HCT116 (cell line): ENCODE measurements at places on chromosomes 12 and 14. TPM values are rescaled to one million over a fixed set of nuclear protein-coding genes. Genes with fewer than 3 reads are reported as not detected.

GRCh38 chr14:106846218-106846617, 1319.8 kb downstream of the TMEM121 start:
- H3K27me3 ChIP-seq: no peaks in the 10 kb centered on the region
- no peak for DNase-seq
- no peak overlapping the region for H3K27ac ChIP-seq
- no peak overlapping the region for H3K4me3 ChIP-seq
- no peaks in the 10 kb centered on the region for H3K4me1 ChIP-seq

DNA sequence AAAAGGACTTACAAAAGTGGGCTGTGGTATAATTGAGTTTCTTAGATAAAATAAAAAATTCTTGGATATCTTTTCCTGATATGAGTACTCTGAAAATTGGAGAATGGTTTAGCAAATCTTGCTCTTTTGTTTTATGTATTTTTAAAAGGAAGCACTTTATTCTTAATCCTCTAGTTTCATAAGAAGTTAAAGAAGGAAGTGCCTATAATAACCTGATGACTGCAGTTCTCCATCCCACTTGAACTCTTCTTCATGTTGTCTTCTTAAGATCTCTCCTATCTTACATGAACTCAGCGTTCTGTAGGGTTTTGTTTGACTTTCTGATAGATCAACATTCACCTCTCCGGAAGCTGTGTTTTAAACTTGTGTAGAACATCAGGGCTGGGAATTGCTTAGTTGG, 271.0 kb downstream of the ERC1 start:
- H3K4me3 ChIP-seq: no peak overlapping the region
- no peaks in the 10 kb centered on the region for H3K4me1 ChIP-seq
- no peaks in the 10 kb centered on the region for H3K27me3 ChIP-seq
- H3K36me3 ChIP-seq: no peaks in the 10 kb centered on the region

GRCh38 chr14:55921511-55921910, 196.7 kb upstream of the PELI2 start:
- H3K36me3 ChIP-seq: no peaks in the 10 kb centered on the region
- no peak for DNase-seq
- no peak overlapping the region for H3K4me3 ChIP-seq
- H3K27me3 ChIP-seq: peaks cover 12% of the 10 kb centered on the region
- no peak overlapping the region for H3K27ac ChIP-seq

DNA sequence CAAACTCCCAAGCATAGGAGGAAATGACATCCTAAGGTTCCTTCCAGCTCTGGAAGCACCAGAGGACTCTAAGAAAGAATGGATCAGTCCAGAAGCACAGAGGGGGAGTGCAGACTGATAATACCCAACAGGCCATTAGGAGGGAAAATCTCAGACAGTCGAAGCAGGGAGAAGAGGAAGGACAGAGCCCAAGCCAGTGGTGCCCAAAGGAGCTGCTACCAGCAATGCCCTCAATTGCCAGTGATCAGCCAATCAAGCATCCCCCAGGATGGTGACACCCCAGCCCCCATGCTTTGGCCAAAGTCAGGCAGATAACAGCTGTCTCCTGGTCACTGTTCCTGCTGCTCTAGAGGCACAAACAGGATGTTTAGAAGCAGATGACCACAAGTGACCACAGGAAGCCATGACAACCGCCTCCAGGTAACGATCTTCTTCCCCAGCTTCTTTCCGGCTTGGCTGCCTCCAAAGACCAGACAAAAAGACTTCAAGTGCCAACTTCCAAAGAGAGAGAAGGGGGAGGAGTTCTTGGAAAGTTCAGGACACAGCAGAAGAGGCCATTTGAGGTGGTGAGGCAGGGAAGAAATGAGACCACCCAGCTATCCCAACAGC, 16.2 kb downstream of the PXN start:
- H3K4me1 ChIP-seq: peaks cover 53% of the 10 kb centered on the region
- no peaks in the 10 kb centered on the region for H3K27me3 ChIP-seq
- H3K4me3 ChIP-seq: no peak overlapping the region
- H3K27ac ChIP-seq: peak overlapping the region; percentile 72
- DNase-seq: no peak

- no peak overlapping the region for H3K27ac ChIP-seq
- no peaks in the 10 kb centered on the region for H3K27me3 ChIP-seq
- H3K4me1 ChIP-seq: no peaks in the 10 kb centered on the region
- no peaks in the 10 kb centered on the region for H3K36me3 ChIP-seq
Measured at GRCh38 chr14:90611501-90611900, 204.7 kb downstream of the TTC7B start.

DNA sequence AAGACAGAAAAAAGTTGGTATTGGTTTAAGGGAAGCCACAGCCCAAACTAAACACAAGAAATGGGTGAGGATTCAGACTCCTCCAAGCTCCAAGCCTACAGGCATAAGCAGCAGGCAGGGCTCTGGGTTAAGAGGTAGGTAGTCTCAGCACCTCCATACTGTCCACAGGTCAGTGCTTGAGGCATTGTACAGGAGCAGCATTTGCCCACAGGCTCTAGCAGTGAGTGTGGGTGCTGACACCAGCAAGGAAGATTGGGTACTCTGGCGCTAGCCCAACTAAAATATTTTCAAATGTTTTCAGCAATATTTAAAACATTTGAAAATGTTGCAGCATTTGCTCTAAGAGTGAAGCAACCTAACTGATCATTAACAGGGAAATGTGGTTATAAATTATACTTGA, 33.1 kb downstream of the FERMT2 start:
- H3K4me3 ChIP-seq: no peak overlapping the region
- no peaks in the 10 kb centered on the region for H3K27me3 ChIP-seq
- DNase-seq: no peak
- no peaks in the 10 kb centered on the region for H3K36me3 ChIP-seq
- peaks cover 6% of the 10 kb centered on the region for H3K4me1 ChIP-seq

DNA sequence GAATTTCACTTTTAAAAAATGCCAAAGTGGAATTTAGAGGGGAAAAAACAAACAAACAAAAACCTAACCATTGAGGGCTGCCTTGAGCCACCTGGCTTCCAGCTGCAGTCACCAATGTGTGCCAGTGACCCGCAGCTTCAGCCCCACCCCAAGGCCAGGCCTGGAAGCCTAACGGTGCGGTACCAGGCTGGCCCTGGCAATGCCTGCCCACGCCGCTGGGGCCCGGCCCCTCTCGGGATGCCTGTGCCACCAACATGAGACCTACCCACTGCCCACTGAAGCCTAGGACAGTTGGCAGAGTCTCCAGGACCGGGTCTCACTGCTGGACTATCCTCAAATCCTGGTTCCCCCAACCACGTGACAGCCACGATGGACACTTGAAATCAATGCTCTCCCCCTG, 96.6 kb downstream of the NCOR2 start:
- DNase-seq: no peak
- H3K27ac ChIP-seq: no peak overlapping the region
- H3K4me1 ChIP-seq: no peaks in the 10 kb centered on the region
- H3K36me3 ChIP-seq: peaks cover 50% of the 10 kb centered on the region
- H3K27me3 ChIP-seq: no peaks in the 10 kb centered on the region

DNA sequence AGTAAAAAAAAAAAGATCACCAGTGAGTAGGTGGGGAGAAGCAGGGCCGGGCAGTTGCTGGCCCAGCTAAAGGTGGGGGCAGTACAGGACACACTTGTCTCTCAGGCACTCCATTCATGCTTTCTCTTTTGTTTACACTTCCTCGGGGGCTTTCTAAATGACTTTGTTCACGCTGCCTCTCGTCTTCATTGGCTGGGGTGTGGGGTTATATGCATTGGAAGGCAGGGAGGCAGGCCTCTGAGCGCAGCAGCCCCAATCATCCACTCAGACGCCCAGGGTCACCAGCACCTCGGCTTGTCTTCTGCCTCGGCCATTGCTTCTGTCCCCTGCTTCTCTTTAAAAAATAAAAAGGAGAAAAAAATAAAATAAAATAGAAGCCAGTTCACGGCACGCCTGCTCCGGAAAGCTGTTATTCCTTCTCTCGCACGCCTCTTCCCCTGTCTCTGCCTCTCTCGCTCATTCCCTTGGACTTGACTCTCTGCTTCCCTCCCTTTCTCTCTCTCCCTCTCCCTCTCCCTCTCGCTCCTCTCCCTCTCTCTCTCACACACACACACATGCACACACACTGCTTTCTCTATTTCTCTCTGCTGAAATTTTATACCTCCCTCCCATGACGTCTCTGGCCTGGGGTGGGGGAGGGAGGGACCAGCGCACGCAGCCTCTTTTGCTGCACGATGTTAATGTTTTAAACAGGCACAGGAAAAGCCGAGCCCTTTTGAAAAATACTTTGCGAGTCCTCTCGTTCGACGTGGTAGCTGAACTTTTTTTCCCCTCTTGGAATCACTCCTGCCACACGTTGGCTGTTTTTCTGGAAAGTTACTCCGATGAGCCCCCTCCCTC, at the start of gene TGFB3:
Gene TGFB3 (minus strand): TSS at position 570 of the 840 bp plus-strand sequence. CDS start 1,102 bp downstream, outside the sequence.
- peak within 1 kb of the TSS; percentile 53 for H3K4me3 ChIP-seq
- H3K27ac ChIP-seq: peak within 1 kb of the TSS; percentile 42; the same call in 1 of the 2 replicates
- no peaks in the 10 kb centered on the region for H3K36me3 ChIP-seq
- peak; percentile 27 for DNase-seq

DNA sequence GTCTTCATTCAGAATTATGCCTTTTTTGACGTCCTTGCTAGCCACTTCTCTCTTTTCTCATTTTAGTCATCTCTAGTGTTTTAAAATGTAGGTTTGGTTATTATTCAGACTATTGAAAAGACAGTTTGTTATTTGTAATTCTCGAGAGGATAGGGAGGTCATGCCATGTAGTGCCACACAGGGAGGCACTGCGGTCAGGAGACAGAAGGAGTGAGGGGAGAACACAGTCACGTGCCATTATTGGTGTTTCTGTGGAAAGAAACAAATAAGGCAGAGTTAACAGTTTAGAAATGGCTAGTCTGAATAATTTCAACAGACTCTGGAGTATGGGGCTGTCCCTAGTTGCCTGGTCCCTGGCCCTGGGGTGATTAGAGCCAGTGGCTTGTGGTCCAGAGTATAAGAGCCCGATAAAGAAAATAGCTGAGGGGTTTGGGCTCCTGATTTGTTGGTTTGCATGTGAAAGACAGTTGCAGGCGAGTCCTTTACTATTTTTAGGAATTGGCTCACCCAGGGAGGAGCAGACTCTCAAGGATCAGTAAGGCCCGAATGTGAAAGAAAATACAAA, 278.1 kb upstream of the SEL1L start:
- no peaks in the 10 kb centered on the region for H3K36me3 ChIP-seq
- no peak overlapping the region for H3K27ac ChIP-seq
- H3K4me3 ChIP-seq: no peak overlapping the region
- no peaks in the 10 kb centered on the region for H3K4me1 ChIP-seq

DNA sequence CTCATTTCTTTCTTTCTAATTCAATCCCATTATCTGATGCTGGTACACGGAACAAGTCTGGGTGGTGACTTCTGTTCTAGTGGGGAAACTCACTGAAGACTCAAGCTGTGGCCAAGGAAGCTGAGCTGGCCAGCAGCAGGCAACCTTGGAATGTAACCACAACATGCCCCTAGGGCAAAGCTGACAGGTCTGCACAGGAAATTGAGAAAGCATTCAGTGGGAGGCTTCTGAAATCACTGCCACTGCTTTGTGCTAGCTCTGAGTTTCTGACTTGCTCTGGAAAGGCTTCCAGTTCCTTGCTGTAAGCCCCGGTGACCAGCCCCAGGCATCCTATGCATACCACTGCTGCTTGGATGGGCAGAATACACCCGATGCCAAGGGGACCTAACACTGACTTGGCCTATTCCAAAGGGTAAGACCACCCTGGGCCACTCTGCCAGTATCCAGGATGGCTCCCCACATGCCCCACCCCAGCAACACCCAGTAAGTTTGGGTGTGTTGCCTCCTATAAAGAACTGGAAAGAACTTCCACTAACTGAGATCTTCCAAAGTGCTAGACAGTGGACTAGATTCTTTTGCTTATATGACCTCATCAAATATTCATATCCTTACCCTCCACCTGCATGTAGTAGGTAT, 84.5 kb upstream of the CDKN3 start:
- DNase-seq: peak; percentile 62
- H3K27ac ChIP-seq: peak overlapping the region; percentile 41
- no peak overlapping the region for H3K4me3 ChIP-seq
- H3K36me3 ChIP-seq: no peaks in the 10 kb centered on the region
- H3K4me1 ChIP-seq: peaks cover 23% of the 10 kb centered on the region

DNA sequence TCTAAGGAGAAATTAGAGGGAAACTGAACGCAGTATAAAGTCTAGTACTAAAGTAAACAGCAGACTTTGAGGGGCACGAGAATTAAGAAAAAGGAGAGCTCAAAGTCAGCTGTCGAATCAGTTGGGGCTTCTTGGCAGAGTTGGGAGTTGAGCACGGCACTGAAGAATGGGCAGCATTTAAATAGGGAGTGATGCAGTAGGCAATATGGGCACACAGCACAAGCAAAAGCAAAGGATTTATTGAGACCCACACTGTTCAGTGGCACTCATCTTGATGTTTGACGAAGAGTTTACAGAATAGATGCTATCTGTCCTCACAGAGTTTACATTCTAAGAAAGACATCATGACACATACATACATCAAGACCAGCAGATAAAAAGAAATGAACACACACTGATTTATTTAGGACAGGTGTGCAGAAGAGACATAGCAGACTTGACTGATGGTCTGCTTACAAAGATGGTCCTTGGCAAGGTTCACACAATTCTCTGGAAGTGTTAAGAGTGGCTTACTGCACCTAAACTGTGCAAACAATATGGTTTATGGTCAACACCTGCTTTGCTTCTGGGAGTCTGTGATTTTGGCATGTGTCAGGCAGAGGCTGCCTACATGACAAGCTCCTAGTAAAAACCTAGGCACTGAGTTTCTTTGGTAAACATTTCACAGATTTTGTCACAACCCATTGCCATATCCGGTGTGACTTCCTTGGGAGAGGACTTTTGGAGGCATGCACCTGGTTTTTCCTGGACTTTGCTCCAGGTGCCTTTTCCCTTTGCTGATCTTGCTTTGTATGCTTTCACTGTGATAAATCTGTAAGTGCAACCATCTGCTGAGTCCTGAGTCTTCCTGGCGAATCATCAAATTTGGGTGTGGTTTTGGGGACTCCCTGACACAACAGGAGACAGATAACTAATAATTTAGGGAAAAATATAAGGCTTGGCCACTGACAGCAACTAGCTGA, 26.3 kb downstream of the ALKBH1 start:
- 0 out of 2 replicates have a peak, but pooled peaks cover 5% of the 10 kb centered on the region for H3K36me3 ChIP-seq
- no peaks in the 10 kb centered on the region for H3K27me3 ChIP-seq
- peaks cover 4% of the 10 kb centered on the region for H3K4me1 ChIP-seq
- no peak for DNase-seq

GRCh38 chr12:915090-915489, 34.4 kb downstream of the RAD52 start:
- no peaks in the 10 kb centered on the region for H3K27me3 ChIP-seq
- H3K4me3 ChIP-seq: no peak overlapping the region
- no peak for DNase-seq

- H3K27ac ChIP-seq: peak overlapping the region; percentile 96
- H3K4me3 ChIP-seq: peak overlapping the region; percentile 54
- H3K36me3 ChIP-seq: no peaks in the 10 kb centered on the region
- no peaks in the 10 kb centered on the region for H3K27me3 ChIP-seq
- H3K4me1 ChIP-seq: peaks cover 42% of the 10 kb centered on the region
Measured at GRCh38 chr14:23301969-23302289, 730 bp downstream of the PPP1R3E start.

The PRB3 gene
- not detected for total RNA-seq

The BDKRB1 gene
- total RNA-seq: not detected

The FAR2 gene
- total RNA-seq: 9.7 TPM
